Ammon's horn (tissue), 1 donor: ENCODE measurements at places on chromosomes 5 and 9.

- DNase-seq: no peak
These were observed 172.3 kb upstream of the IER5L start for GRCh38 chr9:129350143-129350935.

- DNase-seq: no peak
These were observed 4.7 kb downstream of the PLIN2 start for GRCh38 chr9:19122490-19123042.

DNA sequence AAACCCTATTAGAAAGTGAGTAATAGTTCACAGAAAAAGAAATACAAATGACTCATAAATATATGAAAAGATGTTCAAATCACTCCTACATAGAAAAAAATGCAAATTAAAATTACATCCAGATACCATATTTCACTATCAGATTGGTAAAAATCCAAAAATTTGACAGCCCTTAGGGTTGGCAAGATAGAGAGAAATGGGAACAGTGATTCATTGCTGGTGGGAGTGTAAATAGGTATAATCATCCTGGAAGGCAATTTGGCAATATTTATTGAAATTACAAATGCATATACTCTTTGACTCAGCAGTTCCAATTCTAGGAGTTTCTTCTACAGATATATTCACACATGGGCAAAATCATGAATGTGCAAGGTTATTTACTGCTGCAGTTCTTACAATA, 273.5 kb downstream of the NR2F1-AS1 start:
- DNase-seq: no peak

DNA sequence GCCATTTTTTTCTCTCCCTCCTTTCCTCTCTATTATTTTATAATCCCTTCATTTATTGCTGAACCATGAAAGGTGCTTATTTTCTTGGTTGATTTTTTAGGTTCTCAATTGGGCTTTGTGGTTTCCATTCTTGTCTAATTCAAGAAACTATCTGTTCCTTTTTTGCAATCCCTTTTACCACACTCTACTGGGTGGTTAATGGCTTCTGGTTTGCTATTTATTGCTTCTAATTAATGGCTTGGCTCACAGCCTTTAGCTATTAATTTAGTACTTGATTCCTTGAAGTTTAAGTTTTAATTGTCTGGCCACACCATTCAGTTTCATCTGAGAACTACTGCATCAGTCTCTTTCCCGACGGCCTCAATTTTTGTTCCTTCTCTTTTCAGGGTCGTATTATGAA, 5.6 kb downstream of the FRRS1L start:
- DNase-seq: no peak

- DNase-seq: no peak
These were observed 57.7 kb downstream of the PDE6A start for GRCh38 chr5:149886692-149887470.

DNA sequence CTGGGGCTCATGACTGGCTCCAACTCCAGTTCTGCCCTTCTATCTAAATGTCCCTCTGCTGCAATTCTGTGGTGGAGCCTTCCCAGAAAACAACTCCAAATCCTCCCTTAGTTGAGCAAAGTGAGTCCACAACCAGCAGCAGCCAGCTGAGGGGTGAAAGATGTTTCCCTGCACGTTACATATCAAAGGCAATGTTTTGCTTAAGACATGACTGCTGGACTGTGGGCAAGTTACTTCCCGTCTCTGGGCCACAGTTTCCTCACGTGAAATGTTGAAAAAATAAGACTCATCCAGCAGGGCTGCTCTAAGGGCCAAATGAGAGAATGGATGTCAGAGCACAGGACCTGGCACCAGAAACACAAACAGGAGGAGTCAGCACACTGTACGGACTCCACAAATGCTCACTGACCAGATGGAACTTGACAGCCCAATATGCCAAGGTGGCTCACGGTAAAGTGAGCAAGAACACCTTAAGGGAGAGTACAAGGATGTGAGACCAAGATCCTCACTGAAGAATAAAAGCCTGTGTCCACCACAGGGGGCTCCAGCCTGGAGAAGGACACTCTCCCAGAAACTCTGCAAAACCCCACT, 138.4 kb upstream of the ABCA1 start:
- DNase-seq: no peak

GRCh38 chr5:151151793-151152192, 5.8 kb downstream of the ANXA6 start:
- DNase-seq: no peak

DNA sequence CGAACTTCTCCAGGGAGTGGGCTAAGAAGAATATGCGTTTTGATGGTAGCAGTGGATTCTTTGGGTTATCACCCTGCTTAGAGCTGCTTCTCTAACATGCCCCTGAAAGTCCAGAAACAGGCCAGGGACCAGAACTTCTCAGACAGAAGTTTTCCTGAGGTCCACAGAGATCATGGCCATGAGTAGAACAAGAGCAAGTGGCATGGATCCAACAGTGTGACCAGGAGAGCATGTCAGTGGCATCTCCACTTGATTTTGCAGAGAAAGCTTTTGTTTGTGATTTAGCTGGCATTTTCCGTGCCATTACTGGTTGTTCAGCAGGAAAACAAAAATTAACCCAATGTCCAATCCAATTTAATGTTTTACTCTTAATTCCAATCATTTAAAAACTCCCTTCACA, 298.5 kb upstream of the CD180 start:
- DNase-seq: peak; percentile 19

GRCh38 chr9:121322037-121322736, 47.9 kb downstream of the STOM start:
- no peak for DNase-seq

DNA sequence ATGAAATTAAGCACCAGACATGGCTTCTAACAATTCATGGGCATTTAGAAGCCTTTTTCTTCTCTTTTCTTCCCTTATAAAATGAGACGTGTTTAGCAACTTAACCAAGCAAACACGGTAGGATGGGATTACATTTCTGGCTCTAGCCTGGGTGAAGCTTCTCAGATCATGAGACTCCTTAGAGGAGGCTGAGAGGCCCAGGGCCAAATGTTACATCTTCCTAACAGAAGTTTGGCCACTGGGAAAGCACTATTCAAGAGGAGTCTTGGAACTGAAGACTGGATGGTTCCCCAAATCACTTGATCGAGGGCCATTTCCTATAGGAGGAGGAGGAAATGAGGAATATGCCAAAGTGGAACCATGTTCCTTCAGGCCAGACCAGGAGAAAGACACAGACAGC, 1.9 kb downstream of the GABRP start:
- no peak for DNase-seq

GRCh38 chr5:10653043-10653442, 89.2 kb downstream of the ANKRD33B start:
- no peak for DNase-seq

GRCh38 chr9:93117924-93118862, 15.9 kb downstream of the NINJ1 start:
- peak; percentile 2 for DNase-seq

GRCh38 chr9:68540712-68541535, at the start of gene TMEM252:
Gene TMEM252, minus strand, starts transcription at chr9:68540883. Its CDS starts 69 bp downstream, at chr9:68540814.
- no peak for DNase-seq
